ENCODE measurements at places on chromosomes 13 and 19. TPM values are rescaled to one million over a fixed set of nuclear protein-coding genes. Genes with fewer than 3 reads are reported as not detected.
A peak's percentile ranks its signal among the peaks of the same experiment; 100 is the strongest.

GRCh38 chr19:54035215-54036178, 28.2 kb downstream of the VSTM1 start:
- no peak for ATAC-seq
- H3K4me1 ChIP-seq, result no peaks in the 10 kb centered on the region
- H3K27ac ChIP-seq, result no peak overlapping the region
- no peaks in the 10 kb centered on the region for H3K36me3 ChIP-seq
- no peak overlapping the region for H3K4me3 ChIP-seq
- H3K27me3 ChIP-seq, result peaks cover 28% of the 10 kb centered on the region

ZNF560 gene
- total RNA-seq, result not detected

DNA sequence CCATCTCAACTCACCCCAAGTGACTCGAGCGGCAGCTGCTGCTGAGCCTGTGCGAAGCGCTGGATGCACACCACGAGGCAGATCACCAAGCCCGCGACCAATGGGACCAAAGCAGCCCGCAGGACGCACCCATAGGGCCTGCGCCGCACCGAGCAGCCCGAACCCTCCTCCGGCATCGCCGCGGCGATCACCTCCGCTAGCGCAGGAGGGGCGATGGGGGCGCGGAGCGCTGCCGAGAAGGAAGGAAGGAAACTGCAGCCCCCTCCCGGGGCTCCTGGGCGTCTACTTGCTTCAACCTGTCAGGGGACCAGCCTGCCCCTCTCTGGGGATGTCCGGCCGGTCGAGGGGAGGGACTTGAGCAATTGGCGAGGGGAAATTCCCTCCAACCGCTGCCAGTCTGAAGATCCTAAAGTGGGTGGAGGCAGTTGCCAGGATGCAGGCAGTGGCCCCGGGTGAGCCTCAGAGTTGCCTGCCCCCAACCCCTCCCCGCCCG, at the start of gene CD70:
TSS of gene CD70 (minus strand) at position 324 of the 493 bp plus-strand sequence. CDS start at position 176, 148 bp downstream.
- peaks cover 41% of the 10 kb centered on the region for H3K27me3 ChIP-seq
- H3K4me1 ChIP-seq, result peaks cover 56% of the 10 kb centered on the region
- ATAC-seq, result peak; percentile 67
- H3K36me3 ChIP-seq, result peaks cover 45% of the 10 kb centered on the region

ZNF429 gene
- total RNA-seq, result 15.5 TPM

DNA sequence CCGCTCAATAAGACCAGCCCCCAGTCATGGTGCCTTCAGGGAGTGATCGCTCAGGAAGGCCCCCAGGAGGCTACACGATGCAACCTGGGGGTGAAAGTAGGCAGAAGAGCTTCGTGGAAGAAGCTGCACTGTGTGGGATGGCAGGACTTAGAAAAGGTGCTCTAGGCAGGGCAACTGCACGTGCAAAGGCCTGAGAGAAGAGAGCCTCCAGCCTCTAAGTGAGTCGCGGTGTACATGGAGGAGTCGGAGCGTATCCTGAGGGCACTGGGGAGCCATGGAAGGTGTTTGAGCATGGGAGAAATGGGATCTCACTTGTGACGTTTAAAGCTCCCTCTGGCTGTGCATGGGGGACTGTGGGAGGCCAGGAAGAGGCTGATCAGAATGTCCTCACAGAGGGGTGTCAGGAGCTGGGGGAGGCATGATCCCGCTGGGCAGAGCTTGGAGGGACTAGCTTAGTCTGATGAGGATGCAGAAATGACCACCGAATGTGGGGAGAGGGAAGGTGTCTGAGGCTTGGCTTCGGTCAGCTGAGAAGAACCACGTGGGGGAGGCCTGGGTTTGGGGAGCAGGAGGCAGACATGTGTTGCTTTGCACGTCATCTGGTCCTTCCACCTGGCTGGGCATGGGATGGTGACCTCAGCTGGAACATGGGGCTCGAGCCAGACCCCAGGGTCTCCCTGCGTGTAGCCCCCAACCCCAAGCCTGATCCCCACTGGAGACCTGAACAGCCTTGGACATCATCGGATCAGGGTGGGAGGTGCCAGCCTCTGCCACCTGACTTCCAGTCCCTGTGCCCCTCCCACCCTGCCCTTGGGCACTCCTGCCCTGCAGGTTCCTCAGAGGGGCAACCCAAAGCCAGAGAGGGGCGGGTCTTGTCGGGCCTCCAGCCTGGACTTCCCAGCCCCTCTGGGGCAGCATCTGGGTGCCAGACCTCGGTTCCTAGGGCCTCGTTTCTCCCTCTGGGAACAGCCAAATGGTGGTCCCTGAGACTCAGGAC, 1.1 kb downstream of the APC2 start:
- peaks cover 4% of the 10 kb centered on the region for H3K4me1 ChIP-seq
- H3K4me3 ChIP-seq, result no peak overlapping the region
- peaks cover 34% of the 10 kb centered on the region for H3K27me3 ChIP-seq
- ATAC-seq, result no peak
- peaks cover 20% of the 10 kb centered on the region for H3K36me3 ChIP-seq
- no peak overlapping the region for H3K27ac ChIP-seq

DNA sequence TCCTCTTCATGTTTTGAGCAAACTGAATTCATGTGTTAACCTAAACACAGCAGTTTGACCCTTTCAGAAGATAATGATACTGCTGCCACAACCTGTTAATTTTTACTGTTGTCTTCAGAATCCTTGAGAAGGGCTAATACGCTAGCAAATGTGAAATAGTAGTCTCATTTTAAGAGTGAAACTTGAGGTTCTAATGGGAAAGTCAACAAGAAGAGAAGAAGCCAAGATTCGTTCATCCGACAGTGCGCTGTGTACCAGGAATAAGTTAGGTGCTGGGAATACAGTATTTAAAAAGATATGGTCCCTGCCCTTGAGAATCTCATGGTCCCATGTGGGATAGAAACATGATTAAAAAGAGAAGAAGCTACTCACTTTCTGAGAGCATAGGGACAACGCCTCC, 134.4 kb downstream of the KL start:
- H3K4me1 ChIP-seq, result no peaks in the 10 kb centered on the region
- no peak overlapping the region for H3K4me3 ChIP-seq
- peaks cover 5% of the 10 kb centered on the region for H3K27me3 ChIP-seq
- H3K36me3 ChIP-seq, result no peaks in the 10 kb centered on the region
- no peak overlapping the region for H3K27ac ChIP-seq
- ATAC-seq, result no peak

DNA sequence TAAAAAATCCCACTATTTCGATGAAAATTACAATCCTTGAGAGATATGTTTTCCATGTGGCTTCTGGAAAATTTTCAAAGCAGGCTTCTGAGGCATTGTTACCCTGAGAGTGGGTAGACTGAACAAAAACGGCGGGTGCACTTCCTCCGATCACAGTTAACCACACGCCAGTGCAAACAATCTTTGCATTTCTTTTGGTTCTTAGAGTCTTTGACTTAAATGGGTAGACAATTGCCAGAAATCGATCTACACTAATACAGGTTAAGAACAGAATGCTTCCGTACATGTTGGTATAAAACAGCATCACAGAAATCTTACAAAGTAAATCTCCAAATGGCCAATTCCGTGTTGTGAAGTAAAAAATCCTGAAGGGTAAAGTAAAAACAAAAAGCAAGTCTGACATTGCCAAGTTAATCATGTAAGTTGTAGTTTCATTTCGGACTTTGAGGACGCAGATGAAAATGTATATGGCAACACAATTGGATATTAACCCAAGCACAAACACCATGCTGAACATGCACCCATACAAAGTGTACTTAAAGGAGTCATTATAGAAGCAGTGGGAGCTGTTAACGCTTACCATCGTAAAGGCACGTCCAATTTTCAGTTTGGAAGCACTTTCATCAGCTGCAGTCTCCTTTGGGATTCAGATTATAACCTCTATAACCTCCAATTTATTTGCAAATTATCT, 927 bp downstream of the LPAR6 start:
- peak overlapping the region; percentile 100 for H3K4me3 ChIP-seq
- H3K4me1 ChIP-seq, result peaks cover 23% of the 10 kb centered on the region
- H3K27me3 ChIP-seq, result no peaks in the 10 kb centered on the region
- ATAC-seq, result peak; percentile 71
- H3K27ac ChIP-seq, result peak overlapping the region; percentile 97
- H3K36me3 ChIP-seq, result peaks cover 44% of the 10 kb centered on the region

Measured in activated T-helper 17 cell treated with anti-CD3 and anti-CD28 coated beads, Interleukin-2, amount 50 U/mL, for 72 hours (primary cell).